ENCODE measurements at places on chromosomes 13 and 19.

DNA sequence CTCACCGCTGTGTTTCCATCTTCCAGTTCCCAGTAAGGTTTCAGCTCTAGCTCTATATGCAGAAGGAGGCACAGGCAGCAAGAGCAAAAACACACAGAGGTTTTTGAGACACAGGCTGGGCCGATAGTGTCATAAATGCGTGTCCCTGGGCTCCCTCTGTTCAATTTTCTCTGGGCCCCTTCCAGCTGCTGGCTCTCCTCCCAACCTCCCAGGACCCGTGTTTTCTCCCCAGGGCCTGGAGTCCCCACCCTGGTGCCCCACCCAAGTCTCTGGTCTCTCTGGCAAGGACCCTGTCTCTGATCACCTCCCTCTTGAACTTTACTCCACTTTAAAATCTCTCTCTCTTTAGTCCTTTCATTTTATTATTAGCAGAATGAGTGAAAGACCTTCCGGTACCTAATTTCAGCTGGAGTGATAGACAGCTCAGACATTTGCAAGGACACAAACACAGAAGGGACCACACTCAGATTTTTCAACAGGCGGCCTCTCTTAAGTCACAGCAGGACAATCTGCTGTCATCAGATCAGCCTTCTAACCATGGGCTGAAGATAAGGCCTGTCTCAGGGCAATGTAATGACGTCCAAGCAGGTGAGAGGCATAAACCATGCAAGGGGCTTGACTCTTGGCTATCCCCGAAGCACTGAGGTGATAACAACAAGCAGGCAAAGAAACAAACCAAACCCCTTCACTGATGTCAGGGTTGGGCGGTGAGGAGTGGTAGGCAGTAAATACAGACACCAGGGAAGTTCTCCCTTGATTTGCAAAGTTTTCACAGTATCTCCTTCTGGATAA lies 190.0 kb upstream of the IRS2 start:
- DNase-seq, result no peak

- no peak for DNase-seq
These were observed 8.4 kb upstream of the PTPRS start for GRCh38 chr19:5349041-5349440.

GRCh38 chr19:7682175-7682855 lies 1.7 kb downstream of the TRAPPC5 start:
- no peak for DNase-seq

- no peak for DNase-seq
These were observed 647.1 kb upstream of the SLITRK6 start for GRCh38 chr13:86446311-86446710.

DNA sequence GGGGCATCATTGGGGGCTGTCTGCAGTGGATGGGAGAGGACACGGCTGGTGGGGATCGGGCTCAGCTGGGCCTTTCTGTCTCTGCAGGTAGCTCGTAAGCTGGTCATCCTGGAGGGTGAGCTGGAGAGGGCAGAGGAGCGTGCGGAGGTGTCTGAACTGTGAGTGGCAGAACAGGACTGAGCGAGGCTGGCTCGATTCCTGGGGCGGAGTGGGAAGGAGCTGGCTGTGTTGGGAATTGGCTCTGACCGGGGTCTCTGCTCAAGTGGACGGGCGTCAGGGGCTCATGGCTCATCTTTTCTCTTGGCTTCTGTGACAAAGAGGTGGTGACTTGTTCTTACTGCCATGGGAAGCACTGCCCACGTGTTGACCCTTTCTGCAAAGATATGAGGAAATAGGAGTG lies 11.6 kb downstream of the TPM4 start:
- DNase-seq, result no peak

- peak; percentile 82 for DNase-seq
These were observed 8.1 kb upstream of the ZNF784 start for GRCh38 chr19:55632463-55632834.

DNA sequence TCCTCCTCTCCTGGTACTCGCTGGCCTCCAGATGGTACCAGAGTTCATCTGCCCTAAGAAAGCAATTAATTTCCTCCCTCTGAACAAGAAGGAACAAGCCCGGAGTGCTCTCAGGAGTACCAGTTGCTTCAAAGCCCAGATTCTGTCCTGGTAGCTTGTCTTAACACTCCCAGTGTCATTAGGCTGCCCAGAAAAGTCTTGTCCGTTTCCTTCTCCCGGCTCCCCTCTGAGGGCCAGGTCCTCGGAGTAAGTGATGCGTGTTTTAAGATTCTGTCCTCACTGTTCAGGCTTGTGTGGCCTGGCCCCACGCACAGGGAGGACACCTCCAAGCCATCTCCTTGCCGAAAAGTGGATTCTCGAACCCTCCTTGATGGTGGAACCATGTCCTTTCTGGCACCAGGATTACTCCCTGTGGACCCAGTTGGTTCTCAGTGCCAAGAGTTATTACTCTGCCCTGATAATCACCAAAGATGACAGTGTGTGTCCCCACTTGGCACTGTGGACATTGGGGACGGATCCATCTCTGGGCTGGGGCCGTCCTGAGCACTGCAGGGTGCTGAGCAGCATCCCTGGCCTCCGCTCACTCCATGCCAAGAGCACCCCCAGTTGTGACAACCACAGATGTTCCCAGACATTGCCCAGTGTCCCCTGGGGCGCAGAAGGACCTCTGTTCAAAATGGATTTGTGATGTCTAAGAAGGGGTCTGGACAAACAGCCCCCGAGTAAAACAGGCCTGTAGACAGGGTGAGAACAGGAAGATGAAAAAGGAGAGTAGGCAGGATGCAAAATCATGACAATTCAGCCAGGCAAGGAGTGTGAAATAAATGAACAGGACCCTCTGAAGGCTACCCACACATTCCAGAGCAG lies 52.4 kb downstream of the RFX2 start:
- DNase-seq, result no peak

- peak; percentile 26 for DNase-seq
These were observed 2.5 kb upstream of the LHB start for GRCh38 chr19:49019242-49019932.

DNA sequence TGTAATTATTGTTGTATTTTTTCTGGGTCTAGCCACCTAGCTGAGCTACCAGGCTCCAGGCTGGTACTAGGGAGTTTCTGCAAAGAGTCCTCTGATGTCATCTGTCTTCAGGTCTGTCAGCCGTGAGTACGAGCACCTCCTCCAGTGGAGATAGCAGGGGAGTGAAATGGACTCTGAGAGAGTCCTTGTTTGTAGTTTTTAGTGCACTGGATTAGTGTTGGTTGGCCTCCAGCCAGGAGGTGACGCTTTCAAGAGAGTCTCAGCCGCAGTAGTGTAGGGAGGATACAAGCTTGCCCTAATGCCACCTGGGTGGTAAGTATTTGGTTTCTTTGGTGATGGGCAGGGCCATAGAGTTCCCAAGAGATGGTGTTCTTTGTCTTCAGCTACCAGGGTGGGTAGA lies 384.8 kb downstream of the SLC7A1 start:
- DNase-seq, result no peak

- no peak for DNase-seq
These were observed 23.4 kb downstream of the VRK3 start for GRCh38 chr19:50001775-50002174.

- DNase-seq, result peak; percentile 80
These were observed 1.7 kb downstream of the JUND start for GRCh38 chr19:18279516-18280246.

GRCh38 chr19:11651062-11651461 lies 53.8 kb downstream of the ZNF627 start:
- DNase-seq, result no peak

- DNase-seq, result no peak
These were observed 6.9 kb upstream of the FPR3 start for GRCh38 chr19:51788029-51788428.

- DNase-seq, result no peak
These were observed 145.6 kb downstream of the FLT1 start for GRCh38 chr13:28349371-28349770.

DNA sequence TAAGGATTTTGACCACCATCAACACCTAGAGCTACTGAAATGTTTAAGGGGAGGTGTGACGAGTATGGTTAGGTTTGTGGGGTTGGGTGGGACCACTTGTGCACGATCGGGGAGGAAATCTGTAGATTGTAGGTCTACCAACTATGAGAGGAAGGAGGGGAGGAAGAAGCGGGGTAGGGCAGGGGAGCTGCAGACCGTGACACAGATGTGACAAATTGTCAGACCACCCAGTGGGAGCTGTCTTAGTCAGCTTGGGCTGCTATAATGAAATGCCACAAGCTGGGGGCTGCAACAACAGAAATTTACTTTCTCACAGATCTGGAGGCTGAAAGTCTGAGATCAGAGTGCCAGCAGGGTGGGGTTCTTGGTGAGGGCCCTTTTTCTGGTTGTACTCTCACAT lies 62.2 kb upstream of the ARGLU1 start:
- no peak for DNase-seq

DNA sequence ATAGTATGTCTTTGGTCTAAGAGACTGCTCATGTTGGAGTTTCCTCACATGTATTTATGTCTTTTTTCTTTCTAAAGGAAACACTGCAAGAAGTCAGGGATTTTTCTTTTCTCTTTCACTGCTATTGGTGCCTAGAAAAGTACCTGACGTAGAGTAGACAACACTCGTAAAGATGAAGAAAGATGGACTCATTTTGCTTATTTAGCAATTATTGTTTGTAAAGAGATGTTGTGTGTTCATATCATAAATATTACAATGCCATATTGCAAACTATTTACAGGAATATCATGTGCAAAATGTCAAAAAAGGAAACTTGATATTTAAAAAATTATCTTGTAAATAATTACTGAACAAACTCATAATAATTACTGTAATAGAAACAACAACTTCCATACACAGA lies 2711.5 kb upstream of the PCDH20 start:
- DNase-seq, result no peak

DNA sequence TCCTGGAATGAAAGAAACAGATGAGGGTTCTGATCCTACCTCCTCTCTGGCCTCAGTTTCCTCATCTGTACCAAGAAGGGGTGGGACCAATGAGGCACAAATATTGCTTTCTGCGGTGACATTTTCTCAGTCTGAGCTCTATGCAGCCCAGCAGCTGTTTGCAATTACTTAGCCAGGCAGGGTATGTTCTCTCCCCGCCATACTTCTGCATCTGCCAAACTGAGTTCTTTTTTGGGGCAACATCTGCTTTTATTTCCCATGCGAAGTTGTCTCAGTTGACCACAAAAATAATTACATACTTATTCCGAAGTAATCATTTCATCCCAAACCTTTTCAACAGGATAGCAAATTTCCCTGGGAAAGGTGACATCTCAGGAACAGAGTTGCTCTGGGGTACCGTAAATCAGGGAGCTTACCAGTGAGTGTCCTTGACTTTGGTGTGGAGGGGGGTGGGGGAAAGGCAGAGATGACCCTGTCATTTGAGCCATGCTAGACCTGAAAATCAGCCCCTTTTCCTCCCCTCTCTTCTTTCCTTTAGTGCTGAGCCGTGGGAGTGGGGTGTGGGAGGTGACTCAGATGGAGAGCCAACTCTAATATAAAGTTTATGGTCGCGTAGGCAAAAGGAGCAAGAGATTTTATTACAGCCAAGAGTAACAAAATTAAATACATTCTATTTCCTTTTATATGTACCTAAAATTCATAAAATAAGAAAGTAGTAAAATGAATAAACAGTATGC lies 165.7 kb upstream of the KL start:
- DNase-seq, result no peak

DNA sequence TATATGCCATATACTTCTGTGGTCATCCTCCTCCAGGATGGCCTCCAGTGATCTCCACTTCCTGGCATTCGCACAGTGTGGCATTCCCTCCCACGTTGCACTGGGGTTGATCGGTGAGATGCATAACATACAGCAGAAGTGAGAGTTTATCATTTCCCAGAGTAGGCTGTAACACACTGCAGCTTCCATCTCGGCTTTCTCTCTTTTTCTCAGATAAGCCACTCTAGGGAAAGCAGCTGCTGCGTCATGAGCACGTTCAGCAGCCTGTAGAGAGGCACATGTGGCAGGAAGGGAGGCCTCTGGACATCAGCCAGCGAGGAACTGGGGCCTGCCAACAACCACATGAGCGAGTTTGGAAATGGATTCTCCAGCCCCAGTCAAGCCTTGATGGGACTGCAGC lies 807.1 kb downstream of the DIAPH3 start:
- no peak for DNase-seq

DNA sequence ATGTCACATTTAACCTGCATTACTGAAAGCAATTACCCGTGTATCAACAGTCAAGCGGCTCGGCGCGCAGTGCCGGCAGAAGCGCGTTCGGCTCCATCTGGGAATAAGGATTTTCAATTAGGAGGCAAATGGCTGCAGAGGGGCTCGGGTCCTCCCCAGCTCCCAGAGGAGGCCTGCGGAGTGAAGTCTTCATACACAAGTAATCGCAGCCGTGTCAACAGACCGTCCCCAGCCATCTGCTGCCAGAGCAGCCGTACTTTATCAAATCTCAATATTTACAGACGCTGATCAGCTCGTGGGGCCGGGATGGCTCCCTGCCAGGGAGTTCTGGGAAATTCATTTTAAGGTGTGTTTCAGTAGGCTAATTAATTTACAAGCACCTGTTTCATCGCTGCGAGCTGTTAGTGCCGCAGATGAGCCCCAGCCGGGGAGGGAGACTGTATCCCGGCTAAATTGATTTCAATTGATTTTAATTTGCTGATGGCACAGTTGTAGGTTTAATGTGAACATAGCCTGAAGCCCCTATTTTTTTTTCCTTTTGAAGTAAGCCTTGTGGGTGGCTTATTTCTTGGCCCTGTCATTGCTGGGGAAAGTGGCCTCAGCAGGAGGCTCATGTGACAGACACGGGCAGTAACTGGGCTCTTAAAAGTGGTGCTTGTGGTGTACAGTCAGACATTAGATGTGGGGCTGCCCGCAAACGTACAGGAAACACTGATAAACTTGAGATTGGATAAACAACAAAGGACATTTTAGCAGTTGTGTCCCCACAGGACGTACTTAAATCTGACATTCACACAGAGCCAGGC lies 252.7 kb downstream of the TEX29 start:
- no peak for DNase-seq

DNA sequence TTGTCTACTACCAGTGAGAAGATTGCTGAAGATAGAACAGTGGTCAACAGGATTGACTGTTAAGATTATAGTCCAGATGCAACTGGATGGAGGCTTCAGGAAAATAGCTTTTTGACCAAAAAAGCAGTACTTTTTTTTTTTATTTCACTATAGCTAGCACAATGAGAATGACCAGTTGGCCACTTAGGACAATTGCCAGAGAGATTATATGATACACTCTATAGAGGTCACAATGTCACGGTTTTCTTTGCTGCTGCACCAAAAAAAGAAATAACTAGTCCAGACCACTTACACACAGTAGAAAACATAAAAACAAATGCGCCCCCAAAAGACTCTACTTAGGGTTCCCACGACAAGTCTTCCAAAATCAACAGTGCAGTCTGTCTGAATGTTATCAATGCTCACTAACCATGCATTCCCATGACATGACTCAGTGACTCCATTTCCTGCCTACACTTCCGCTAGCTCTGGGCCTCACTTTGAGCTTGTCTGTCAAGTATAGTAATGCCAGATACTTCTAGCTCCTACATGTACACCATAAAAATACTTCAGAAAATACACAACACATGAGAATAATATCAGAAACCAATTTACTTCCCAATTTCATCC lies 209.1 kb upstream of the STARD13 start:
- DNase-seq, result no peak

GRCh38 chr19:13929956-13930355 lies 8.3 kb downstream of the PODNL1 start:
- DNase-seq, result no peak
